Stimulated activated CD8-positive, alpha-beta memory T cell treated with anti-CD3 and anti-CD28 coated beads, Interleukin-4, amount 100 ng/mL, for 1 hour (primary cell): ENCODE measurements at places on chromosomes 4 and X.

DNA sequence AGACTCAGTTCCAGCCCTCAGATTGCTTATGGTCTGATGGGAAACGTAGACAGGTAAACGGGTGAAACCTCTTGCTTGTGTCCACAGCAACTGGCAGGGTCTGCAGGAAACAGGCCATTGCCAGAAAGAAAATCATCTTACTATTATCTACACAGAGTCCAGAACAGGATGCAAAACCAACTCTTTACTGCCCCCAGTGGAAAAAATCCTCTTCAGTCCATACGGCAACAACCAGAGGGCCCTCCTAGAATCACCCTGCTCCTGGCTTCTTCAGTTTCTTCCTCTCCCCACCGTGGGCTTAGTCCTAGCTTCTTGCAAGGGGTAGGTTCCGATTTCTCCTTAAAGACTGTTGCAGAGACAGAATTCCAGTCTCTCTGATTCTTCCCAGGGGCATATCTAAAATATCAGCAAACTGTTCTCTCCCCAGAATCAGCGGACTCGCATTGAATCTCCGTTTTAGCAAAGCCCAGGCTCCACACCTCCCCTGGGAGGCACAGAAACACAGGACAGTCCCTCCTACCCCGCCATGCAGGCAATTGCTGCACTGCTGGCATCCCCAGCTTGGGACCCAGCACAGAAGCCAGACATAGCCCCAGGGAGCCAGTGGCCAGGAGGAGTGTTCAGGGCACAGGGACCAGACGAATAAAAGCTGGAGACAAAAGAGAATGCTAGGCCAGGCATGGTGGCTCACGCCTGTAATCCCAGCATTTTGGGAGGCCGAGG is 41.0 kb upstream of the SH3RF1 start:
- DNase-seq = no peak

DNA sequence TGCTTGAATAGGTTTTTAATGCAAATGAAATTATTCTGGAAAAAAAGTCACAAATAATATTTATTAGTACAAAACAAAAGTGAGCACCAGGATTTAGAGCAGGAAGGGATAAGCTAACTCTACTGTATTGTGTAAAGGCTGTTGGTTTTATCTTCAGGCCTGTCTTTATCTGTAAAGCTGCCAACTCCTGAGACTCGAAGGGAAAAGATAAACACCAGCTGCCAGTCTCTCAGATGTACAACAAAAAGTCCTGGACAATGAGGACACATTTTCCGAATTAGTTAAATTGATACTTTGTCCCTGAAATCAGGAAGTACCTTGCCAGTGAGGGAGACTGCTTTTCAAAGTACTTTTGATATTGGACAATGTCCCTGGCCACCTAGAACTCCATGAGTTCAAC is 8.8 kb downstream of the DDX60 start:
- DNase-seq = no peak

- DNase-seq = no peak
These were observed 15.3 kb upstream of the HPRT1 start for GRCh38 chrX:134444681-134445080.

DNA sequence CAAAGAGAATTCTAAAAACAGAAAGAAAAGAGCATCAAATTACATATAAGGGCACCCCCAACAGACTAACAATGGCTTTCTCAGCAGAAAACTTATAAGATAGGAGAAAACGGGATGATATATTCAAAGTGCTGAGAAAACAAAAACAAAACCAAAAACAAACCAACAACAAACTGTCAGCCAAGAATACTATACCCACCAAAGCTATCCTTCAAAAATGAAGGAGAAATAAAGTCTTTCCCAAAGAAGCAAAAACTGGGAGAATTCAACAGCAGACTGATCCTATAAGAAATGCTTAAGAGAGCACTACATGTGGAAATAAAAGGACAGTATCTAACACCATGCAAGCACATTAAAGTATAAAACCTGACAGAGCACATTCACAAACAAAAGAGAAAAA is 168.6 kb downstream of the NEK1 start:
- no peak for DNase-seq

- no peak for DNase-seq
These were observed 53.1 kb downstream of the ELF4 start for GRCh38 chrX:130057209-130057608.

DNA sequence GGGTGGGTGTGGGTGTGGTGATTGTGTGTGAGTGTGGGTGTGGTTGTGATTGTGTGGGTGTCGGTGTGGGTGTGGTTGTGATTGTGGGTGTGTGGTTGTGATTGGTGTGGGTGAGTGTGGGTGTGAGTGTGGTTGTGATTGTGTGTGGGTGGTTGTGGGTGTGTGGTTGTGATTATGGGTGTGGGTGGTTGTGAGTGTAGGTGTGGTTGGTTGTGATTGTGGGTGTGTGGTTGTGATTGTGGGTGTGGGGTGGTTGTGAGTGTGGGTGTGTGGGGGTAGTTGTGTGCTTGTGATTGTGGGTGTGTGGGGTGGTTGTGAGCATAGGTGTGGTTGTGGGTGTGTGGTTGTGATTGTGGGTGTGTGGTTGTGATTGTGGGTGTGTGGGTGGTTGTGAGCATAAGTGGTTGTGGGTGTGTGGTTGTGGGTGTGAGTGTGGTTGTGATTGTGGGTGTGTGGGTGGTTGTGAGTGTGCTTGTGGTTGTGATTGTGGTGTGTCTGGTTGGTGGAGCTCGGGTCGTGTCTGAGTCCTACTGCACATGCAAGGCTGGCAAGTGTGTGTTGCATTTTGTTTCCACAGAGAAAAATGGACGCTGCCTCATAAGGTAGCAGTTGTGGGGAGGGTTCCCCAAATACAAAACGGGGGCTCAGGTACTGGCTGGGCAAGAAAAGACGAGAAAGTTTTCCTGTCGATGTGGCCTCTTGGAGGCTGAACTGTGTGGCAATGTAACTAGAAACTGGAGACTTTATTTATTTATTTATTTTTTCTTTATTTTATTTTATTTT is 116.7 kb downstream of the UBE2K start:
- no peak for DNase-seq

- no peak for DNase-seq
These were observed 49.5 kb downstream of the IQCM start for GRCh38 chr4:149766135-149766534.

GRCh38 chrX:72079607-72080006 is 52.1 kb downstream of the RTL5 start:
- DNase-seq = no peak

GRCh38 chrX:115462406-115462805 is 98.6 kb upstream of the PLS3 start:
- no peak for DNase-seq

DNA sequence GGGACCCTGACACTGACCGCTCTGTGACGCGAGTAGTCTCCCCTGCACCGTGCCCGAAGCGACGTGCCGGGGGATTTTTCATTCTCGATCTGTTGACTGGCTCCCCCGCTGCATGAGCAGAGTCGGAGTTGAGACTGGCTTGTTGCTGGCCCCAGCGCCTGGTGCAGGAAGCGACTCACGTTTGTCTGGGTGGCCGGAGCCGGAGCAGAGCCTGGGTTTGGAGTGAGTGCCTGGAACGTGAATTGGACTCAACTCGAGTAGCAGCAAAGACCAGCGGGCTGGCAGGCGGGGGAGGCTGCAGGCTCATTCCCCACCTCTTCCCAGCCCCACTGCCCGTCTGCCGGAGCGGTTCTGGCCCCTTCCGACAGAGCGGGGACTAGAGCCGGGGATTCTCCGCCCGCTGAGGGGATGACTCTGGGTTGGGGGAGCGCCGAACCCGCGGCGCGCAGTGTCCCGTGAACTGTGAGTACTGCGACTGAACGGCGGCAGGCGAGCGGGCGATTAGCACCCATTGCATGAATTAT is 554 bp downstream of the PCDH7 start:
- DNase-seq = no peak

DNA sequence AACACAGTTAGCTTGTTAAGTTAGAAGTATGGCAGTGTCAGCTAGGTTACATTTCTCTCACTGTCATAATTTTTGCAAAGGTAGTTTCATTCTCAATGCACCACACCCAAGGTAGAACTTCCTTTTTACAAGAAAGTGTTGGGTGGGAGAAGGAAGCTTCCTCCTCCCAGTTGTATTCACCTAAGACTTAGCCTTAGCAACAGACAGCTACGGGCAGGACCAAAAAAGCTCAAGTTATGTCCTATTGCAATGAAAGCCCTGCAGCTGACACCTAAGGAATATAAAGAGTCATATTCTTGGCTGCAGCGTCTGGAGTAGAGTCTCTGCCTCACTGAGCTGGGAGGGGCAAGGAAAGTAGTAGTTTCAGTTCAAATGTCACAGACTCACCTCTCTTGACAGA is 25.1 kb upstream of the PRDM8 start:
- no peak for DNase-seq

DNA sequence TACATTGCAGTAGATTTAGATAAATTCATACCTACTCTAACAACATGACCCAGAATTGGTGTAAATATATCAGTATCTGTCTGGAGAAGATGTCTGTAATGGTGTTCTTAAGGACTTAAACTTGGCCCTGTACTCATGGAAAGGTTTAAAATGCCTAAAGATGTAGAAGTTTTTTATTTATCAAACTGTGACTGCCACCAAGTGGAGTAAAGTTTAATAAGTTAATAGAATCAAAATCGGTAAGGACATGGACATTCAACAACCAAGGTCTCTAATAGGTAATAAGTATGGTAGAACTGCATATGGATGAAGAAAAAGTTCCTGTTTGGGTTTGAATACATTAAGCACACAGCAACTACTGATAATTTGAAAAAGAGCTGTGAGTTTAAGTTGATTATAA is 474.0 kb upstream of the NDST3 start:
- DNase-seq = no peak

- DNase-seq = no peak
These were observed 60.0 kb downstream of the RRAGB start for GRCh38 chrX:55777596-55777995.

- peak; percentile 42 for DNase-seq
These were observed 29.5 kb downstream of the MSL3 start for GRCh38 chrX:11787564-11787963.

DNA sequence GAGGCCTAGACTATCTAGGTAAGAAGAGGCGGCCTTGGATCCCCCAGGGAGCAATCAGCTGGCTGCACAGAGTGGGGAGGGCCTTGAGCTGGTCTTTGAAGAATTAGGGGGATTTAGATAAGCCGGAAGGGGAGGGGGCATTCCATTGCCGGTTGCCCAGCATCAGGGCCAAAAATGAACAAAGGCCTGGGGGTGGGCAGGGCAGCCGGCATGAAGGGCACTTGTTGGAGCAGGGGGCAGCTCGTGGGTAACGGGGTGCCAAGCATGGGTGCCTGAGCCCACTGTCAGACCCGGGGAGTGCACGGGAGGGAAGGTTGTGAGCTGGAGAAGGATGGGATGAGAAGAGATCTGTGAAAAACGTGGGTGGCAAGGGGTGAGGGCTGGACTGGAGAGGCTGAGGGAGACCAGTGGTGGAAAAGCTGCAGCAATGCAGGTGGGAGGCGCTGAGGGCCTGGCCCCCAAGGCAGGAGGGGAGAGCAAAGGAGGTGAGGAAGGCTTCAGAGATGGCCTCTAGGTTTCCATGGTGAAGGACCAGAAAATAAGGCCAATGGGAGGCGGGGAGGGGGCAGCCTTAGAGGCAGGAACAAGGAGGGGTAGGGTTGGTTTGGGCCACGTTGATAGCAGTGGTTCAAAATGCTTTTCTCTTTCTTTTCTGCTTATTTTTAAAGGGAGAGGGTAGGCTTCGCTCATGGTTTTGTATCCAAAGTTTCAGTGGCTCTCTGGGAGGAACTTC is 8.6 kb downstream of the KLF3 start:
- no peak for DNase-seq

DNA sequence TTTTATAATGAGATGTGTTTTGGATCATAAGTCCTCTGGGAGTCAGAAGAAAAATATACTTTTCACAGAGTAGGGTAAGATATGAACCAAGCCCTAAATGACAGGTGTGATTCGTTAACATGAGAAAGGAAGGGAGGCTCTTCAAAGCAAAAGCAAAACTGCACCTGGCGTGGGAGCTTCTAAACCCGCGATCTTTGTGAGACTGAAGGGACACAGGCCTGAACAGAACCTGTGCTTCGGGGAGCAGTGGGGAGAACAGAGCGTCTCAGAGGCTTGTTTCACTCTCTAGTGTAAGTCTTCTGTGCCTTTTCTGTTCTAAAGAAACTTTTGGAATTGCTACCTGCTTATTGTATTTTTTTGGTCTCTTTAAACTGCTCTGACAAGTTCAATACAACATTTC is 30.2 kb upstream of the CYP4V2 start:
- DNase-seq = no peak

GRCh38 chr4:15513545-15513944 is 43.9 kb downstream of the CC2D2A start:
- no peak for DNase-seq

- DNase-seq = no peak
These were observed 134.5 kb downstream of the ARHGAP6 start for GRCh38 chrX:11531226-11531625.

GRCh38 chrX:17596061-17596460 is 141.2 kb upstream of the SCML1 start:
- no peak for DNase-seq

DNA sequence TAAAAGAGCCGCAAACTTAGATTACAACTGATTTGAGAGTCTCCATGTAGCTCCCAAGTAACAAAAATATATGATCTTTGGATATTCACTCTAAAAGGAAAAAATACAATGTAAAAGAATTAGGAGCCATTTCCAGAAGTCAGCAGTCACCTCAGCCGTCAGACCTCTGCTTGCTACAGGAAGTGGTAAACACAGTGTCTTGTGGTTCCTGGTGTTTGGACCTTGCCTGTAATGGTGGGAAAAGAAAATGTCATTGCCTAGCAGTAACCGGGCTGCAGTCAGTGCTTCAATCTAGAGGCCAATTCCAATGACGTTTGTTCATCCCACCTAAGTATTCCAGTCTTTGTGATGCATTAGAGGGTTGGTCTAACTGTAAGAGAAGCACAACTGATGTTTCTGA is 28.9 kb upstream of the SMIM31 start:
- DNase-seq = no peak

- no peak for DNase-seq
These were observed 139.3 kb downstream of the TLL1 start for GRCh38 chr4:166012129-166013030.

- no peak for DNase-seq
These were observed 25.3 kb downstream of the STIM2 start for GRCh38 chr4:26885912-26886274.

DNA sequence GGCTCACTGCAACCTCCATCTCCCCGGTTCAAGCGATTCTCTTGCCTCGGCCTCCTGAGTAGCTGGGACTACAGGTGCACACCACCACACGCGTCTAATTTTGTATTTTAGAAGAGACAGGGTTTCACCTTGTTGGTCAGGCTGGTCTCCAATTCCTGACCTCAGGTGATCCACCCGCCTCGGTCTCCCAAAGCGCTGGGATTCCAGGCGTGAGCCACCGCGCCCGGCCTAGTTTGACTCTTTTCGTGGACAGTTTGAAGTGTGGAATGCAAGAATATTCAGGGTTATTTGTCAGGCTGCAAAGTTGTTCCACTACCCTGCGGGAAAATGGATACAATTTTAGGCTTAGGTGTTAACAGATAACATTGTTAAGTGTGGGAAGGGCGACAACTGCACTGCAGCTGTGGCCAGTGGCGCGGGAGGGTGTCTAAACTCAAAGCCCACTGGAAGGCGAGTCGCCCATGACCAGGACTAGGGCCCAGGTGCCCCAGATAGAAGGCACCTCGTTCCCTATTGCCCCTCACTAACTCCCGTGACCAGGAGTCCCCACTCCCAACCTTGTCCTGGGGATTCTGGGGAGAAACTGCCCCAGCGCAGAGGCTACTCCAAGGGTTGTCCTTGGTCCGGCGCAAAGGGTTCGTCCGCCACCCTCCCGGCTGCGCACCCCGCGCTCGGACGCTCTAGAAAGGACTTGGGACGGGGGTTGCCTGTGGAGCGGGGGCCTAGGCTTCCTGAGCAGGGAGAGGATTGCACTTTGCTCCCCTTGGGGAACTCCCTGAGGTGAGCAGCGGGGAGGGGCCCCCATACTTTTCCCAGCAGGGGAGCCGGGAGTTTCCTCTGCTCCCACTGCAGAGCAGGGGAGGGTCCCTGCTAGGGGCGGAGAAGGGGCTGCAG is 1.1 kb upstream of the CD99 start:
- DNase-seq = no peak
